ENCODE measurements at places on chromosomes 16 and 17. TPM values are rescaled to one million over a fixed set of nuclear protein-coding genes. Genes with fewer than 3 reads are reported as not detected.
A peak's percentile ranks its signal among the peaks of the same experiment; 100 is the strongest.

Gene OR3A2
- total RNA-seq = not detected

Gene SPNS2
- total RNA-seq = 47.0 TPM

Gene SPATA32
- not detected for total RNA-seq

Gene LRRC37A
- total RNA-seq = 6.0 TPM

Gene MPO
- total RNA-seq = not detected

Gene IL34
- 64.2 TPM for total RNA-seq

- DNase-seq = no peak
Measured at GRCh38 chr17:66782851-66783250, 52.1 kb upstream of the CACNG5 start.

- DNase-seq = no peak
Measured at GRCh38 chr17:62062944-62063343, 2.1 kb downstream of the MED13 start.

GRCh38 chr17:39306509-39307212 lies 80.9 kb upstream of the STAC2 start:
- DNase-seq = no peak

GRCh38 chr16:48113471-48113870 lies 42.3 kb downstream of the ABCC12 start:
- DNase-seq = no peak

DNA sequence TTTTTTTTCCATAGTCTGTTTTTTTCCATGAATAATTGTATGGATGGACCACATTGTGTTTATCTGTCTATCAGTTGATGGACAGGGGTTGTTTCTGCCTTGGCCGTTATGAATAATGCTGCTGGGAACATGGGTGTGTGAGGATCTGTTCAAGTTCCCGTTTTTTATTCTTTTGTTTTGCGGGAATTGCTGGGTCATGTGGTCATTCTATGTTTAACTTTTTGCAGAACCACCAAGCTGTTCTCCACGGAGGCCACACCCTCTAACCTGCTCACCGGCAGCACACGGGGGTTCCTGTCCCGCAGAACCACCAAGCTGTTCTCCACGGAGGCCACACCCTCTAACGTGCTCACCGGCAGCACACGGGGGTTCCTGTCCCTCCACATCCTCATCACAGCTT lies 5.9 kb upstream of the MSLN start:
- DNase-seq = no peak

- peak; percentile 70 for DNase-seq
Measured at GRCh38 chr16:86018487-86018886, 119.5 kb downstream of the IRF8 start.

DNA sequence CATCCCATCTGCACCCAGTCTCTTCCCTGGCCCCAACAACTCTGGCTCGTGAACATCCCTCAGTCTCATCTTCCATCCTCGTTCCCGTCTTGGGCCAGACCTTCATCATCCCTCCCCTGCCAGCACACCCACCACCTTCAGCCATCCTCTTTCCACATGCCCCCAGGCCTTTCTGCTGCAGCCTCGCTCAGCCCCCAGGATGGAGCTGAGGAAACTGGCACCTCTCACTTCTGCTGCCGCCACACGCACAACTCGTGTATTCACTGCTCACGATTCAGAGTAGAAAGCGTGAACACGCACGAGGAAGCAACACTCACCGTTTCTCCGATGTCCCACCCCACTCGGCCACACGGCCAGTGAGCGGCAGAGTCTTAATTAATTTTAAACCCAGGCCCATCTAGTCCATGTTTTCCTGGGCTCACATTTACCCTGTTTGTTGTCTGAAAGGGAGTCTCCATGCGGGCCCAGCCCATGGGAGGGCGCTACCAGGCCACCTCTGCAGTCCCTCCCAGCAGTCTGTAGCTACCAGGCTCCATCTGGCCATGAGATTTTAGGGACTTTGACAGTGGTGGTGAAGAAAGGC lies 12.5 kb downstream of the C16orf90 start:
- no peak for DNase-seq

DNA sequence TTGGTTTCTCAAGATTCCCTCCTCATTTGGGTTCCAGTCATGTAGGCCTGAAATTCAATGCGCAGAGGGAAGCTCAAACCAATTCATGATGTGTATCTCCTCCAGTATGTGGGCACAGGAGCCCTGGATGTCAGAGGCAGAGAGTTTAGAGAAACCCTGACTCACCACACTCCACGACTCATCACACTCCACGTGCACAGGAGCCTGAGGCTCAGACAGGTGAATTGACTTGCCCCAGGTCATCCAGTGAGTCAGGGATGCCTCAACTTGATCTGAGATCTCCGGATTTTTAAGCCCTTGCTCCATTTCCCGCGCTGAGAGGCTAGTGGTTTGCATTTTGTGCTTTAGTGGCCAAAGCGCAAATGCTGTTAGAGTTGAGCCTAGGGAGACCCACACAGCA lies 183.9 kb downstream of the HAPSTR1 start:
- no peak for DNase-seq

- DNase-seq = no peak
Measured at GRCh38 chr17:77470800-77471733, 330.3 kb downstream of the SEC14L1 start.

GRCh38 chr16:17343028-17343427 lies 127.7 kb downstream of the XYLT1 start:
- no peak for DNase-seq

- no peak for DNase-seq
Measured at GRCh38 chr16:55081622-55082590, 151.2 kb downstream of the IRX5 start.

- no peak for DNase-seq
Measured at GRCh38 chr17:41682631-41683030, 6.1 kb upstream of the EIF1 start.

DNA sequence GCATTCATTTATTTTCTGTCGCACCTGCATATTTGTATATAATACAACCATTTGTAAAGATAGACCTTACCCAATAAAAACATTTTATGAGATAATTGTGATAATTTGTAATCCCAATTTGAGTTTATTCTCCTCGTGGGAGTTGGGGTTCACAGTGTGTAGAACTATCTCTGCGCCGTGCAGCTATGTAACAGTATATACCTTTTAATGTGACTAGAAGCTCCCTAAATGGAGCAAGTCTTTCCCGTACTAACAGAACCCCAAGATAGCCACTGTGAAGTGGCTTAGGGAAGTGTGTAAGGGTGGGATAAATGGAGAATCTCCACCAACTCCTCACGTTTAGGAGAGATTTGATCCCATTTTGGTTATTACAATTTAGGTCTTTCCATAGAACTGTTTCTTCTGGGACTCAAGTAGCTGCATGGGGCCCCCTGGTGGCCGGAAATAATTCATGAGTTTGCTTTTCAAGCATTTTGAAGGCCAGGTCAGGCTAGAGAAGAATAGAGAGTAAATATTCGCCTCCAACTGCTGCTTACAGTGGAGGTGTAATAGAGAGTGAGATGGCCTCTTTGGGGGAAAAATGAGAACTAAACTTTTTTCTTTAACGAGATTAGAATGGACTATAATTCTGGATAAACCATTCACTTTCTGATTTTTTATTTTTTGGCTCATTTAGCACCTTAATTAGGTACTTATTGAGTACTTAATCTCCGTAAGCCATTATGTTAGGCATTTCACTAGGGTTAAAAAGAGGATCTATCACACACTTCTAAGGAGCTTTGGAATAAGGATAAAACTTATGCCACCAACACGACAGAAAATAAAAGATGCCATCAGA lies 4.5 kb downstream of the TMEM100 start:
- DNase-seq = peak; percentile 93

DNA sequence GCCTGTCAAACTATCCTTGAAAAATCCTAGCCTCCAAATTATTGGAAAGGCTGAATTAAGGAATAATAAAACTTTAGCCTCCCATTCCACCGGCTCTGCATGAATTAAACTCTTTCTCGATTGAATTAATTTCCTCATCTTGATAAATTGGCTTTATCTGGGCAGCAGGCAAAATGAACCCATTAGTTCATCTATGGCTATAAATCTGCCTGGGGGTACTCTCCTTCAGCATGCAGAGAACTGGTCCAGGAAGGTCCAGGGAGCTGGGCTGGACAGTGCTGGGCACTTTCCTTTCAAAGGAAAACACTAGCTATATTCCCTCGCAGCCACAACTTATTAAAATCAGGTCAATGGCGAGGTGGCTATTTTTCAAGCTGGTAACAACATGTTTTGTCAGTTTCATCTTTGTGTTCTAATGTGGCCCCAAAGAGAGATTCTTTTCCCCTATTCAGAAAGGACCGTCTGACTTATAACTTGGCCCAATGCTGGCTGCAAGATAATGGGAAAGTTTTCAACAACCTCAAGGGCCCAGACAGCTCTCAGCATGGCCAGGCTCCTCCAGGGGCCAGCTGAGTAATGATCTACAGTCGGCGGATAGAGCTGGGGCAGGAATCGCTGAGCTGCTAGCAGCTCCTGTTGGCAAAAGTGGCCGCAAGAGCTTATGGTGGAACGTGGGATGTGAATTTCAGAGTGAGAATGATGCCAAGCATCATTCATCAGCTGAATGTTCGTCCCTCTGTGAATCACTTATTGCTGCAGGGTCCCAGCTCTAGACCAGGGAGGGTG lies 326.9 kb downstream of the SLC39A11 start:
- DNase-seq = no peak

DNA sequence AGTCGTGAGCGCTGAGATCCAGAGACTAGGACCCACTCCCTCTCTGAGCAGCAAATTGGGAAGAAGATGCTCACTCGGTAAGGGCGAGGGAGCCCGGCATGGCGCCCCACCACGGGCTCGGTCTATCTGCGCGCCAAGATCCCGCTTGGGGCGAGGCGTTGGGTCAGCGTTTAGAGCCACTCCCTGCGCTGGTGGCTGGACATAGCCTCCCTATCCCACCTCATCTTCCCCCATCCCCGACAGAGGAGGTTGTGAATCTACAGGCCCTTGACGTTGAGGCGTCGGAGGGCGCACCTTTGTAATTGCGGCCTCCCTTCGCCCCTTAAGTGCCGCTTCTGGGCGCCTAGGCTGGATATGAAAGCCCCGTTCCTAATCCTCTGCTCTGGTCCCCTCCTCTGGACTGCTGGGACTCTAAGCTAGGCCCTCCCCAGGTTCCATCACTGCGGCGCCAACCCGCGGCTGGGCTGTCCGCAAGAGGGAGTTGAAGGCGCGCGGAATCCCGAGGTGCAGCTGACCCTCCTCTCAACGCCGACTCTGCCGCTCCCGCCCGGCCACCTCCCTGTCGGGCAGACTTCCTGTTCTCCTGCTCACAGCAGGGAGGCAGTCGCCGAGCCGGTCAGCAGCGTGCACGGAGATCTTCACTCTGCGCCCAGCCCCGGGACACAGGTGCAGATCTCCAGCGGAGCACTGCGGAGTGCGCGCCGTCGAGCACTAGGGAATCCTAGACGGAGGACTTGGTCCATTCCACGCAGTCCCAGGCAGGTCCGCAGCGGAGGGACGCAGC lies 16.1 kb upstream of the HOXB9 start:
- no peak for DNase-seq

DNA sequence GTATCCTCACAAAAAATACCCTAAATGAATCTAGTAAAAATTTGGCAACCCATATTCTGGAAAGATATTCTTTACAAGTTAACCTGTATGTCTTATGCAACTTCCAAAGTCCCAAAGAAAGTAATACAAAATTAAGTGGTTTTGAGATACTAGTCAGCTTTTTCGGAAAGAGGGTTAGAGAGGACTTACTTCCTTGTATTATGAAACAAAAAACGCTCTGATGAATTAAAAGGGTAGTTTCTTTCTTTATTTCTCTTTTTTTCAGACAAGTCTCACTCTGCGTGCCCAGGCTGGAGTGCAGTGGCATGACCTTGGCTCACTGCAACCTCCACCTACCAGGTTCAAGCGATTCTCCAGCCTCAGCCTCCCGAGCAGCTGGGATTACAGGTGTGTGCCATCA lies 51.6 kb downstream of the KANSL1 start:
- no peak for DNase-seq

DNA sequence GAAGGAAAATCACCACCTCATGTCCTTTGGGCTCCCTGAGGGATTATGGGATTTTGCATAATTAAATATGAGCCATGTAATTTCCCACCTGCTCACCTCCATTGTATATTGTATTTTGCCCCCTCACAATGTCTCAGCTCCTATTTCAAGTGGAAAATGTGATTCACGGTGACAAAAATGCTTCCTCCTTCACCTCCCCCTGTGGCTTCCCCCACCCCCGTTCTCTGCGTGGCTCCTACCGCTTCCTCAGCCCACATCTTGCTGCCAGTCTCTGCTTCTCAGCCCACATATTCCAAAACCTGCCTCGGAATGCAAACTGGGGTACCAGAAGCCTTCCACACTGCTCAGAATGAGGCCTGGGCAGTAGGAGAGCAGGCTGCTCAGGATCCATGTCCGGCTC lies 394.5 kb upstream of the C16orf82 start:
- DNase-seq = no peak

DNA sequence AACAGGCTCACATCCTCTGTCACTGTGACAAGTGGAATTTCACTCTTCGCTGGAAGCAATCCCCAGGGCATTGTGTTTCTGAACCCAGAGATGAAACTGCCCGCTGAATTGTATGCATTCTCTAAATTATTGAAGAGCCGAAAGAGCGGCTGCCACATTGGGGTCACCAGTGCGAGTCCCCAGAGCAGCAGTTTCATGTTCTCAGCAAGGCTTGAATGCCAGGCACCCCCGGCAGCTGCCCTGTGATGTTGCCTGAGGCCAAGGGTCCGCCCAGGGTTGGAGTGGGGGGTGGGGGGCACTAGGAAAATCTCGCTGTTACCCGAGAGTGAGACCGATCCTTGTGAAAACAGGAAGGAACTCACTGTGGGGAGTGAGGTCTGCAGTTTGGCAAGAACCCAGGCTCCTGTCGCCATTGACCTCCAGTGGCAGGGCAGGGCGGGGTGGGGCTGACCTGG lies 20.7 kb upstream of the BCAR1 start:
- DNase-seq = no peak

DNA sequence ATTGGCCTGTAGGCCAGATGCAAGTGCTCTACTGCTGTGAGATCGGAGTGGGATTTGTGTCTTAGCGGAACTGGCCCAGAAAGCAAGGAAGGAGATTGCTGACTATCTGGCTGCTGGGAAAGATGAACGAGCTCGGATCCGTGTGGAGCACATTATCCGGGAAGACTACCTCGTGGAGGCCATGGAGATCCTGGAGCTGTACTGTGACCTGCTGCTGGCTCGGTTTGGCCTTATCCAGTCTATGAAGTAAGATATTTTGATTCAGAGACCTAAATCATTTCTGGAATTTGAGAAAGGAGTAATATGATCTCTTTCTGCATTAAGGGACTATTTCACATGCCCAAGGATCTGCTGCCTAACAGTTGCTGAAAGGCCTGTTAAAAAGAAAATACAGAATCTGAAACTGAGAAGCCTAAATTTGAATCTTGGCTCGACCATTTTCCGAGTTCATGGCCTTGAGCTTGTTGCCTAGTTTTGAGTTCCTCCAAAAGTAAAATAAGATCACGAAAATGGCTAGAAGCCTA lies 21.1 kb downstream of the IST1 start:
- DNase-seq = no peak

DNA sequence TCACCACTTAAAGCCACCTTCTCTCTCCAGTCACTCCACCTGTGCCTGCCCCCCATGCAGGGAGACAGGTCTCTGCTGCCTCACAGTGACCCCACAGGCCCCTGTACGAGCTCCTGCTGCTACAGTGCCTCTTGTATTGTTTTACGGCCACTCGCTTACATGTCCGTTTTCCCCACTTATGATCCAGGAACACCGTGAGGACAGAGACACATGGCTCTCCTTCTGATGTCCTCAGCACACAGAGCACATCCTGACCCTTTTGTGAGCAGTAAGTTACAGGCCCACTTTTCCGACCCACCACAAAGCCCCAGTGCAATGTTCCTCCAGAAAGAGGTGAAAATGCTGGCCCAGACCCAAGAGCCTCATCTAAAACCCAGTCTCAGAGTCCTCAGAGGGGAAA lies 84.8 kb upstream of the GNAO1 start:
- no peak for DNase-seq

Data from suprapubic skin (tissue), 4 donors.